ENCODE measurements at places on chromosomes 5 and 9.

- DNase-seq: no peak
Measured at GRCh38 chr9:16771356-16771755, 99.1 kb downstream of the BNC2 start.

- DNase-seq: no peak
Measured at GRCh38 chr5:165559645-165560044, 2054.2 kb downstream of the MAT2B start.

- DNase-seq: no peak
Measured at GRCh38 chr5:61441742-61442141, 109.7 kb downstream of the ZSWIM6 start.

GRCh38 chr5:80895523-80895922, 64.6 kb upstream of the RASGRF2 start:
- DNase-seq: no peak

DNA sequence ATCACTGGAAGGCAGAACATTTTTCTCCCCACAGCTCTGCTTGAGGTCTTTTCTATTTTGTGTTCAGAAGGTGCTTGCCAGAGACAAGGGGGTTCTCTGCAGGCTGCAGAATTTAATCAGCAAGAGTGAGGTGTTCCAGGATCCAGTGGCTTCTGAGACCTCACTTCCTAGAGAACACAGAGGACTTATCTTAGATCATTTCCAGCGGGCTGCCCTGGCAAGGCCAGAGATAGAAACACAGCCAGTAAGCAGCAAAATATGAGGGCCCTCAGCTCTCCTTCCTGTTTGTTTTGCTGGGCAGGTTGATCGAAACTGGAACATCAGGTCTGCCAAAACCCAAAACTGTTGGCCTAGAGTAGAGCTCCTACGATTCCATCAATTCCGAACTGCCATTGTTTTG, 187.3 kb downstream of the DIRAS2 start:
- DNase-seq: peak; percentile 26

GRCh38 chr9:133115604-133116345, 5.3 kb downstream of the RALGDS start:
- DNase-seq: no peak

DNA sequence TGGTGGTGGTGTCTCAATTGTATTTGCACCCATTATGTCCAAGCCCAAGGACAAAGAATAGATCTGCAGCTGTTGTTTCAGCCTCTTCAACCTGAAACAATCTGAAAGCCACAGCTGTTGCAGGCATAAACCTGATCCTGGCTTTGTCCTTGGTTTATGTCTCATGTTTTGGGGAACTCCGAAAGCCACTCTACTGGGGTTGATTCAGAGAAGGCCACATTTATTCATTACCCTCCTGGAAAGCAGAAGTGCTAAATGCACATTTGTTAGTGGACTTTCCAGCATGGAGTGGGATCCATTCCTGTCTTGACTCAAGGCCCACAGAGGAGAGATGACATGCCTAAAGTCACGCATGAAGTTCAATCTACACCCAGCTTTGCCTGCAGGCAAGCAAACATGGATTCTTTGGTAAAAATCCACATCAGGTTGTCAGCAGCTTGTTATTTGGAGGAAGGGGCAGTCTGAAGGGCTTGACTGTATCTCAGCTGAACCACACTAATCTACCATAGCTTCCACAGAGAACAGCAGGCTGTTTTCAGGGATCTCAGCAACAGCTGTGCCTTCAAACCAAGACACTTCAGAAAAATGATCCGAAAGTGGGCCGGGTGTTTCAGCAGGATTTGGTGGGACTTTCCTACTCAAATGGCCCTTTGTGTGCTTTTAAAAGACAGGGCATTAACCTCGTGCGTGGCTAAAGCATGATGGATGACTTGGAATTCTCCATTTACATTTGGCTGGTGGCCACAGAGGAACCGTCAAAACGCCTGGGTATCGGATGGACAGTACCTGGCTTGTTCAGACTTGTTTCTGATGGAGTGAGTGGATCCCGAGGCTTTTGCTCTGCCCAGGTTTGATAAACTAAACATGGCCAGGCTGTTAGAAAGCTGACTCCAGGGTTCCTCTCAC, 36.2 kb upstream of the ADAM19 start:
- DNase-seq: no peak

GRCh38 chr5:148805326-148806290, 20.8 kb upstream of the ADRB2 start:
- peak; percentile 56 for DNase-seq

GRCh38 chr9:94860678-94861588, 134.4 kb downstream of the AOPEP start:
- DNase-seq: peak; percentile 90

DNA sequence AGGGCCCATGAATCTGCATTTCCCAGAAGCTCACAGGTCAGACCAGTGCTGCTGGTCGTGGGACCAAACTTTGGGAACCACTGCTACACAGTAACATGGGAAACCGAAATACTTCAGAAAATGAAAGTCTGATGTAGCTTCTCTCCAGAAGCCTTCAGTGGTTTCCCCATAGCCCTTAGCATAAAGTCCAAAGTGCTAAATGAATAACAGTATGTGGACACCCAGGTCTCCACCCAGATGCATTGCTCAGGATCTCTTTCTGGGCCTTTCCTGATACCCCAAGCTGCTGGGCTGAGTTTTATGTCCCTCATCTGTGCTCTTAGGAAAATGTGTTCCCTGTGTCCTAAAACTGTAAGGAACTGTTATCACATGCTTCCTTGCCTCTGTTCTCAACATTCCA, 100.4 kb downstream of the NFIB start:
- DNase-seq: no peak

DNA sequence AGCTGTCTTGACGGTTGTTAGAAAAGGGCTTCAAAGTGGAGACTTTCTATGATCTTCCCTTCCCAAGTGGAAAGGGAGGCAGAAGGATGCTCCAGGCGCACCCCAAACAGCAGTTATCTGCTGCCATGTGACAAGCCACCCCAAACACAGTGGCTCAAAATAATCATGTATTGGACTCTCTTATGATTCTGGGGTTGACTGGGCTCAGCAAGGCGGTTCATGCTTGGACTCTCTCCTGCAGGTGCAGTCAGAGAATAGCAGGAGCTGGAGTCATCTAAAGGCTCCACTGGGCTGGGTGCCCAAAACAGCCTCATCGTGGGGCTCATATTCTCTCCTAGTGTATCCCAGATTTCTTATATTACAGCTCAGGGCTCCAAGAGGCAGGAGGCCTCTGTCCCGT, 177.6 kb upstream of the IER5L start:
- DNase-seq: no peak

GRCh38 chr9:35490910-35491465, 1.1 kb downstream of the RUSC2 start:
- no peak for DNase-seq

DNA sequence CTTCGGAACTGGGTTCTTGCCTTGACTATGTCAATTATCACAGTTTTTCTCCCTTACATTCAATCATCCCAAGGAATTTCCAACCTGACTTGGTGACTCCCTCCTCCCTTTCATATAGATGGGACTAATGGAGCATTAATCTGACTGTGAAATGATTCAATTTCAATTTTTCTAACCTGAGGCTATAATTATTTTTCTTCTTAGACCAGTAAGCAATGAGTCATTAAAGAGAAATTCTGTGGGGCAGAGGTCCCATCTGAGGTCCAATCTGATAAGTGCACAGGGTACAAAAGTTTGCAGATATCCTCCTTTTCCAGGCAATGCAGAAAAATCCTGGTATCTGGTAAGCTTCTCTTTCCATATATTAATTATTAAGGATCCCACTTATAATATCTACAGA, 18.9 kb downstream of the PDE4D start:
- DNase-seq: no peak

DNA sequence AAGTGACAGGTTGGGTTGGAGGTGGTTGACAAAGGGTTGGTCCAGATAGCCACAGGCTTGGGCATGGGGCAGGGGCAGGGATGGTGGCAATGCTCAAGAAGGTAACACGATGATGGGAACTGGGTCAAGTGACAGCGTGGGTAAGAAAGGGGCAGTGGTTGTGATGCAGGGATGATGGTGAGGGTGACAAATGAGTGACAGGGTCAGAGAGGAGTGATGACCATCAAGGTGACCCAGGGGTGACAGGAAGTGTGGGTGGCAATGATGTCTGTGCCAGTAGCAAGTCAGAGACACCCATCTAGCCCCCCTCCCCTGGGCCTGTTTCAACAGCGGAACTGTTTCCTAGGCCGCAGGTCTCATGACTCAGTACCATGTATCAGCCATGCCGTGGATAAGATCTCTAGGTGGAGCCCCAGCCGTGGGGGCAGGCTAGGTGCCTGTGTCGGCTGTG, 20.5 kb downstream of the AQP3 start:
- no peak for DNase-seq

- no peak for DNase-seq
Measured at GRCh38 chr9:13615660-13616490, 336.4 kb upstream of the MPDZ start.

GRCh38 chr9:81826517-81826906, 101.7 kb upstream of the SPATA31D4 start:
- peak; percentile 66 for DNase-seq

- DNase-seq: no peak
Measured at GRCh38 chr5:175733017-175733416, 75.1 kb downstream of the HRH2 start.

DNA sequence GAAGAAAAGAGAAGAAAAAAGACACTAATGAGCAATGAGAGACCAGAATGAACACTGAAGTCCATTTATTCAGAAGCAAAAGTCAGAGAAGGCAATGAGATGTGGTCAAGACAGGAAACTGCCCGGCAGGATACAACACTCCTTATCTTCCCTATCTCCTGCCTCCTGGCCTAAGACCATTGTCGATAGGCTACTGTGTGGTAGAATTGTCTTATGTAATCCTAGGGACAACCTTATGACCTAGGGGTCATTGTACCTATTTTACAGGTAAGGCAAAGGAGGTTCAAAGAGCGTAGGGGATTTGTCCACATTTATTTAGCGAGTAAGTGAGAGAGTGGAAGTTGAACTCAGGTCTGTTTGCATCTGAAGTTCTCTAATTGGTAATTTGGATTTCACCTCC, 63.0 kb upstream of the PTPN3 start:
- no peak for DNase-seq

- DNase-seq: no peak
Measured at GRCh38 chr9:123823194-123823947, 106.6 kb downstream of the DENND1A start.

GRCh38 chr5:79225026-79225425, 10.9 kb upstream of the JMY start:
- DNase-seq: peak; percentile 18

DNA sequence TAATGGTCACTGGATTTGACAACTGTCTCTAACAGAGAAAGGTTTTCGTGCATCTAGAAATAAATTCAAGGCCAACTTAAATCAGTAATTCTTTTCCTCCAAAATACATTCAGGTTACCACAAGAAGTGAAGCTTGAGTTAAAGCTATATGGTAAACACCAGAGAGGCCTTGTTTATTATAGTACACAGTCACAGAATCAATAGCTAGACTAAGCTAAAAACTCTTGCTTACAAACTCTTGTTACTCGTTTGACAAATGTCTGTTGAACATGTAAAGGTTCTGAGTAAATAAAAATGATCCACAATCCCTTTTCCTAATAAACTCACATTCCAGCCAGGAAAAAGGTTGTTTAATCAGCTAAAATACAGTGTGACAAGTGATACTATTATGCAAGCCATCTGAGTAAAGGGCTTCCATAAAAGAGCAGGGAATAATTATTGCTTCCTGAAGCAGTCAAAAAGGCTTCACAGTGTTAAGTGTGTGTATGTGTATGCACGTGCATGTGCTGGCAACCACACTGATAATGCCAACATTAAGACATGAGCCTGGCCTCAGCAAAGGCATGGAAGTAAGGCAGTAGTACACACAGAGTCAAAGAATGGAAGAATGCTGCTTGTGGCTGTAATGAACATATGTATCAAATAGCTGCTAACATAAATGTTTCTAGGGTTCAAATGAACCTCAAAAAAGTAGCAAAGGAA, 12.8 kb downstream of the PTAR1 start:
- DNase-seq: no peak

- DNase-seq: no peak
Measured at GRCh38 chr9:78575771-78576170, 278.8 kb downstream of the PSAT1 start.

- no peak for DNase-seq
Measured at GRCh38 chr9:106784076-106784475, 78.9 kb upstream of the ZNF462 start.

- peak; percentile 43 for DNase-seq
Measured at GRCh38 chr5:67817652-67818051, 397.9 kb upstream of the PIK3R1 start.

GRCh38 chr9:107805201-107805600, 315.6 kb upstream of the KLF4 start:
- no peak for DNase-seq

GRCh38 chr5:153968761-153969562, 69.7 kb downstream of the FAM114A2 start:
- DNase-seq: no peak

GRCh38 chr9:113614843-113615648, 151.5 kb downstream of the RGS3 start:
- no peak for DNase-seq

GRCh38 chr5:62354028-62354874, 48.2 kb downstream of the KIF2A start:
- peak; percentile 83 for DNase-seq

DNA sequence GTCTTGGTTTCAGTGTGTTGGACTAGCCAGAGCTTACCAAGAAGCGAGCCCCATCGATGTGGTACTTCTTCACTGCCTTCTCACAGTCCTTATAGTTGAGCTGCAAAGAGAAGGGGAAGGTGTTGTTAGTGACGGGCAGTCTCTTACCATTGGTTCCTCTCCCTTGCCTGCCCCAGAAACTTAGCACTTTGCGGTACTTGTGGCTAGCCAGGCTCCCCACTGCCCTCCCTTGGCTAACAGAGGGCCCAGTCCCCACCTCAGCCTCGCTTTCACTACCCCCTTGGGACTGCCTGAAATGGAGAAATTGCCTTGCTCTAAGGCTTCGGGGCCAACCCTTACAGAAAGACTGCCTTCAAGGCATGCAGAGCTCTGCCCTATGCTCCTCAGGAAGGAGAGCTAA, 4.3 kb downstream of the LCP2 start:
- DNase-seq: no peak

DNA sequence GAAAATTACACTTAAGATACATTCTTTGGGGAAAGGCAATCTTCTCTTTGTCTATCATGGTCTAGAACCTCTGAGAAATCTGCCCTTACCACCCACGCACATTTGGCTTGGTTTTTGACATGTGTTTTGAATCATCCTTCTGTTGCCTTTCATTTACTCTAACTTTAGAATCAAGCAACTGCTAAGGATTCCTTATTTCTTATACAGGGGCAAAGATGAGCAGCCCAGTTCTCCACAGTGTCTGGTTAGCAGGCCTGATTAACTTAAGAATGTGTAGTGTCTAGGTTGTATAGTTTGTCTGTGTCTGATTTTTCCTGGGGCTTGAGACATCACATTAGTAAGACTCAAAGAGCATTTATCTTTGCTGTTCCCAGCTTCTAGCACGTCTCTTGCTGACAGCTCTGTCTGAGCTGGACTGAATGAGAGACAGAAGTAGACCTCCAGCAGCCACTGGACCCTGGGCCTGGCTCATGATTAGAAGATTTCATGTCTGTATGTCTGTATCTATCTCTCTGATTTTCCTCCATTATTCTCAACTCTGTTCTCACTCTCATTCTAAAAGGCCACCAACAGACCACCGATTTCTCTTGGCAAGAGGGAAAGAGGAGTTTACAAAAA, 31.8 kb upstream of the PCA3 start:
- DNase-seq: no peak
